ENCODE measurements at places on chromosomes 7 and 10.

DNA sequence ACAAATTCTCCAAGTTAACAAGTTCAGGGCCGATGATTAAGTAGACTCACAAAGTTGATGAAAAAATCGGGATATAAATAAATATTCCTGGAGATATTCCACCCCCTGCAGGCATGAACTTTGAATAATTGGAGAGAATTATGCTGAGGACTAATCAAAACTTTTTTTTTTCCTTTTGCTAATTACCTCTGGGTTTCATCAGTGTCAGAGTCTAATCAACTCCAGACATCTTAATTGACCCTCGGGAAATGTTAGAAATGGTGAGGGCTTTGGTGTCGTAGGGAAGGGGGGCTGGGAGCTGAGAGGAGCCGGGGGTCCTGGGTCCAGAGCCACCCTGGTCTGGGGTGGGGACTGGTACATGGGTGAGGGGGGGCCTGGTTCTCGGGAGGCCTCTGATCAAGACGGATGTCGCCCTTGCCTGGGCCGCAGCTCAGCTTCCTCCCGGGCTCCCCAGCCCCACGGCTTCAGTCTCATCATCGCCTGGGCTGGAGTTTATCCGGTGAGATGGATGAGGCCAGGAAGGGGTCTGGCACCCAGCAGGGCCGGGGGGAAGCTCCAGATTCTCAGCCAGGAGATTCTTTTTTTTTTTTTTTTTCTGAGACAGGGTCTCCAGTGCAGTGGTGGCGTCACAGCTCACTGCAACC, 30.4 kb upstream of the ELFN1 start:
- no peak for DNase-seq

- DNase-seq: no peak
Observed at GRCh38 chr10:42367532-42368230, 270.7 kb downstream of the ZNF33B start.

DNA sequence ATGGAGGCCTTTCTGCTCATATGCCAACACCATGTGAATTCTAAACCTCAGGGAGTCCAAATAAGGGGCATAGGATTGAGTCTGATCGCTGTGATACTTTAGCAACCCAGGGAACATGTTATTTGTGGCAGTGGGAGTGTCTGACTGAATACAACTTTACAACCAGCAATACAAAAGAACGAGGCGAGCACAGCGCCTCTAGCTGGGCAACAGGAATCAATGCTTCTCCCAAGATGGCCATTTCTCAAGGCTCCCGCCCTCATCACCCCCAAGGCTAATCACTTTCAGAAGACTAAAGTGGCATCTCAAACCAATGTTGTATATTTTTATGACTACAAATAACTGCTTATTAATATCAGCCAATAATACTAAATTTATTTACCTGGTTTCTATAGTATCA, 28.1 kb downstream of the YWHAG start:
- no peak for DNase-seq

GRCh38 chr7:21412410-21412851, 15.5 kb upstream of the SP4 start:
- DNase-seq: no peak

GRCh38 chr10:120732643-120733313, 118.4 kb upstream of the WDR11 start:
- no peak for DNase-seq

- DNase-seq: no peak
Observed at GRCh38 chr7:70833726-70834125, 298.2 kb upstream of the GALNT17 start.

DNA sequence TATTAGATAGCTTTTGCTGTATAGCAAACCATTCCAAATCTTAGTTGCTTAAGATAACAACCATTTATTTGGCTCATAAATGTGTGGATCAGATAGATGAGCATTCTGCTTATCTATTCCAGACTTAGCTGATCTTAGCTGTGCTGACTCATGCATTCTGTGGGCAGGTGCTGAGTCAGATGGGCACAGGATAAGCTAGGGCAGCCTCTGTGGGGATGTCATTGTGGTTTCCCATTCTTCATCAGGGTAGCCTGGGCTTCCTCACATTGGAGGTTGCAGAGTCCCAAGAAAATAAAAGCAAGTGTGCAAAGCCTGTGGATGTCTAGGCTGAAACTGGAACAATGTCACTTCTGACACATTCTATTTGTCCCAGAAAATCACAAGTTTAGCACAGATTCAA, 917.0 kb downstream of the TYW1 start:
- no peak for DNase-seq

DNA sequence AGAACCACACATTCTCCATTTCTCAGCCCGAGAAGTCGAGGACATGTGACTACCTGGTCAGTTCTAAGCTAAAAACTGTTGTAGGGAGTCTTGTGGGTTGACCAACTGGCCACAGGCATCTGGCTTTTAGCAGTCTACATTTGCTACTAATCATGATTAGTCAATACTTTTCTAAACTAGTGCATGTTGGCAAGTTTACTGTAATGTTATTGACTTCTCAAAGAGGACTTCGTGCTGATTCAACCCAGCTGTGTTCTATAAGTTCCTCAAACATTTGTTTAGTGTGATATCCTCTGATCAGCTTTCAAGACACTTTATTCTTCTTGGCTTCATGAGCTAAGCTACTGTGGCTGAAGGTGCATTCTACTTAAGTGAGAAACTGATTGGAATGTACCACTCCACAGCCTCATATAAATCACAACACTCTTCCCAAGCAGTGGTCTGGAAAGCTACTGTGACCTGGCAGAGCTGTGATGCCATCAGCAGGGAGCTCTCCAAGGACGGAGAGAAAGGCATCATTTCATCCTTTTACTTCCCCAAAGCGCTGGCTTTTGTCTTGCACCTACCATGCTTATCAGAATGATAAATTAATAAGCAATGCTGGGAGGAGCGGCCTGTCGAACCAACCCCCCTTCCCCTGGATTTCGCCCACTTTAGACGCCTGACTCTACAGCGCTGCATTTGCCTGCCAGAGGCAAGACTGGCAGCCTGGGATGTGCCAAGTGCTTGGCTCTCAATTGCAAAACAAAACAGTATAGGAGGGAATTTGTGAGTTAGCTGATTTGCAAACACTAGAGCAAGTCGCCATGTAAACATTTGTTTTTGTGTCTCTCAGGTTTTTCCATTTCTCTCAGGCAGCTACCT, 206.7 kb upstream of the PLXNA4 start:
- no peak for DNase-seq

DNA sequence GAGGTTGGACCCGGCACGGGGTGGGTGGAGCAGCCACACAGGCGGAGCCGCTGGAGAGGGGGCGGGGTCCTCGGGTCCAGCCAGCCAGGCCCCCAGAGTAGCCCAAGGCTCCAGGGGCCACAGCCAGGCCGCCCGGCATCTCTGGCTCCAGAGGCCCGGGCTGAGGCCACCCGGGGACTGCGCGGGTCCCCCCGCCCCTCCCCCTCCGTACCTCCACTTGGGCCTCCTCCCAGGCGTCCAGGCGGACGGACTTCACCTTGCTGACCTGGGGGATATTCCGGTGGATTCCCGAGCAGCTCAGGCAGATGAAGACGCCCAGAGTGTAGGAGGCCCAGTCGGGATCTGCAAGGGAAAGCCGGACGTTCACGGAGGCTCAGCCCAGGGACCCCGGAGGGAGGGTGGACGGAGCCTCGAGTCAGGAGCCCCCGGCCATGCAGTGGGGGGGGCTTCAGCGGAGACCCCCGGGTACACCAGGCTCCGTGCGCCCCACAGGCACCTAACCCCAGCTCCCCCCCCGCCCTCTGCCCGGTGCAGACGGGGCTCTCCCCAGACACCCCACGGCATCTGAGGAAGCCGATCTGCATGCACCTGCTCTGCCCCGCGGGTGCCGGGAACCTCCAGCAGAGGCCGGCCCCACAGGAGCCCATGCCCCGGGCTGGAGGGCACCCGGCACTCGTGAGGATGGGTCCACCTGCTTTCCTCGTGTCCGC, 19.2 kb downstream of the ADAP1 start:
- DNase-seq: no peak

DNA sequence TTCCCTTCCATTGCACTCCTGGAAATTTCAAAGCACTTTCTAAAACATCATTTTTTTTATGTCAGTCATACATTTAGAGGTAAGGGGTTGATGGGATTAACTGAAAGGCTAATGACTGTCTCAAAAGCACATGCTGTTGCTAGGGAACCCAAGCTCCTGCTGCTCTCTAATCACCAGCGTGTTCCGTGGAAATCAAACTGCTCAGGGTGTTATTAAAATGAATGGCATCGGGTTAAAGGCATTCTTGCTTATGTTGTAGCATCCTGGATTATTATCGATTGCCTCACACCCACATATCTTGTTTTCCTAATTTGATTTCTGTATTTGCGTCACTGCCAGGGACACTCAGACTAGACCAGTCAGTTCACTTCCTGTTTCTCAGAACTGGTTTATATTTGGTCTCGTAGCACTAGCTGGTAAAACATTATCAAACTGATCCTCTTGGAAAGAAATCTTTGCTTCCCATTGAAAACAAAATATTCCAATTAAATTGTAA, 216.5 kb upstream of the MKLN1 start:
- no peak for DNase-seq

DNA sequence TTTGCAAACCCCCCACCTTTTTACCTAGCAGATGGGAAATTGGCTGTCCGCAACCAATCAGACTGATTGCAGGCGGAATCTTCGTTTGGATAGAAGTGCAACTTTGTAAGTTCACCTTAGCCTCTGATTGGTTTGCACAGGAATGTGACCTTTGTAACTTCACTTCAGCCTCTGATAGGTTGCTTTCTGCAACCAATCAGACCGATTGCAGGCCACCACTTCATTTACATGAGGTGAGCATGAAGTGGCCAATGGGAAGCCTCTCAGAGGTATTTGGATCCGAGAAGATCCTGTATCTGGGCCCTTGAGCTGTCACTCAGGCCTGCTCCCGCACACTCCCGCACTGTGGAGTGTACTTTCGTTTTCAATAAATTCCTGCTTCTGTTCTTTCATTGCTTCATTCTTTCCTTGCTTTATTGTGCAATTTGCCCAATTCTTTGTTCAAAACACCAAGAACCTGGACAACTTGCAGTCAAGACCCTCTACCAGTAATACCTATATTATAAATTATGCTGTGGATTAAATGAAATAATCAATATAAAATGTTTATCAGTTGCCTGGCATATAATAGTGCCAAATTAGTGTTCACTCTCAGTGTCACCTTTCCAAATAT, 491.4 kb downstream of the PLXNA4 start:
- DNase-seq: no peak

DNA sequence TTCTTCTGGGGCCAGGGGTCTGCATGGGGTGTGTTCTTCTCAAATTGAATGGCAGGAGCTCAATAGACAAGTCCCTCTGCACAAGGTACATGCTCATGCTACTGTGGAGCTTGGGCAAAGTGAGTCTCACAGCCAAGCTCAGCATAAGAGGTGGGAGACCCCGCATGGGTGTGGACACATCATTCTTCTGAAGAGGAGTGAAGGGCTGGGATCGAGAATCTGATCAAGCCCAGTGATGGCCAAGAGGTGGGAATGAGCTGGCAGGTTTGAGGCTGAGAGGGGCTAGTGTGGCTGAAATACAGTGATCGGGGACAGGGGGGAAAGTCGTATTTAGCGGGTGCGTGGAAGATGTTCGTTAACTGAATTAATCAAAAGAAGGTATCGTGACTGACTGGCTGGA, 32.6 kb downstream of the CDH23 start:
- DNase-seq: no peak

DNA sequence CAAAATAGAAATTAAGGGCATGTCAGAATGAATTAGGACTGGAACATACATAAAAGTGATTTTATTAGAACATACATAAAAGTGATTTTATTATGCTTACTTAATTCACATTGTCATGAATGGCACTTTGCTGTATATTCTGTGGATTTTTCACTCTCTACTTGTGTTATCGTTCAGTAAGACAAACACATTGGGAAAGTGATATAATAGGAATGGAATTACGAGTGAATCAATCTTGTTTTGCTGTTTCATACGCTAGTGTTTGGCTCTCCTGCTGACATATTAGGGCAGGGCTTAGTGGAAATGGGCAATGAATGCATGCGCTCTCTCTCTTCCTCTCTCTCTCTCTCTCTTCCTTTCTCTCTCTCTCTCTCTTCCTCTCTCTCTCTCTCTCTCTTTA, 561.1 kb downstream of the ACTR3B start:
- DNase-seq: no peak

- DNase-seq: no peak
Observed at GRCh38 chr10:109173937-109174336, 749.4 kb downstream of the XPNPEP1 start.

DNA sequence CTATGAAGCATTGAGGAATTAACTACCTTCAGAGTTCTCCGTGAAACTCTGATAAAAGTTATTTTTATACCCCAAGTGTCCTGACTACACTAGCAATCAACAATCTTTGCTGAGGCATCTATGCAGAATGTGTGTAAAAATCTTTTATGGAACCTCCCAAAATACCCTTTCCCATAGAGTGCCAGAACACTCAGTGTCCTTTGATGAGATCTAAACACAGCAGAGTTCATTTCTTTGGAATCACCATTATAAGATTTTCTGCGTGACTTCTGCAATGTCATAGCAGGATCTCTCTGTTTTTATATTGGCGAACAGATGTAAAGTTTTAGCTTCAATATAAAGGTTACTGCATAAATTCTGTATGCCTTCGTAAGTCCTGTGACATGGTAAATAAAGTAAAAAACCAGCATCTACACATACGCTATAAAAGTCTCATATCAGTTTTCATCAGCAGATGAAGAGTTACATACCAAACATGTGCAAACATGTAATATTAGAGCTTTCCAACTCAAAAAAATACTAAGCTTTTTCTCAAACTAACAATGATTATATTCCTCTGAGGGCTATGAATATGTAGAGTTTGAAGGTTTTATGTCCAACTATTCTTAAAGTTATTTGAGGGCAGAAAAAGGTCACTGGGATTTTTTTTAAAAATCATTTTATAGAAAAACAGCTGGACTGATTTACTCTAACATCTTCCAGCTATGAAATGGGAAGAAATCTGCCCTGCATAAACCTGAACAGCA, 67.2 kb downstream of the SKIDA1 start:
- DNase-seq: no peak

DNA sequence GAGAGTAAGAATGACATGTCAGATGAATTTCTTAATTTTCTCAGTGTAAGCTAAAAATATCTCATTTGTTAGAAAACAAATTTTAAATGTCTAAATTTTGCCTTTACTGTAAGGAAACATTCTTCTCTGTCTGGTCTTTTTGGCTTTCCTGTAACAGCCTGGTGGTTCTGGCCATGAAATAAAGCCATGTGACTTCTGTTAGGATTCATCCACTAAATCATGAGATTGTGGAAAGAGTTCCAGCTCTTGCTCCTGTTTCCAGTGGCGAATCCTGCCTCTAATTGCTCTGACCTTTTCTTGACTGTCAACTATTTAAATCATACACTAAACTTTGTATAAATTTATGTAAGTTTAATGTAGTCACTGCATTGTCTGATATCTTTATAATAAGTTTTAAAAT, 398.5 kb upstream of the AKR1E2 start:
- DNase-seq: no peak

- no peak for DNase-seq
Observed at GRCh38 chr7:130144312-130145171, 60.7 kb downstream of the TMEM209 start.

DNA sequence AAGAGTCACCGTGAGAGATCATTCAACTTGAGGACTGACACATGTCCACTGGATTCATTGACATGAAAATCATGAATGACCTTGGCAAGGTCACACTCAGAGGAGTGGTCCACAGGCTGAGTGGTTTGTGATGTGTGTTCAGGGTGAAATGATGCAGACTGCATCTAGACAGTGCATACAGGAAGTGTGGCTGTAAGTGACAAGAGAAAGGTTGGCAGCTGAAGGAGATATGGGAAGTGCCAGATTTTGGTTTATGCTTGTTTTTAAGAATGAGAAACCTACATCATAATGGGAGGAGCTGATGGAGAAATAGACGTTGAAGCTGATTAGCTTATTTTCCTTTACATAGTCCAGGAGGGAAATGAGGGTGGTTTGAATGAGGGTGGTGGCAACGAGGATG, 64.8 kb upstream of the VIPR2 start:
- no peak for DNase-seq

GRCh38 chr10:116382290-116382689, 45.4 kb upstream of the PNLIPRP3 start:
- no peak for DNase-seq
